Activated CD8-positive, alpha-beta memory T cell treated with anti-CD3 and anti-CD28 coated beads for 1 hour (primary cell): ENCODE measurements at places on chromosomes 5 and 9.
A peak's percentile ranks its signal among the peaks of the same experiment; 100 is the strongest.

GRCh38 chr5:80255811-80256712, at the start of gene SERINC5:
TSS of gene SERINC5 (minus strand) at chr5:80256048. CDS start at chr5:80255922, 126 bp downstream.
- peak; percentile 76 for DNase-seq

- no peak for DNase-seq
Measured at GRCh38 chr5:59001154-59001553, 418.3 kb downstream of the RAB3C start.

DNA sequence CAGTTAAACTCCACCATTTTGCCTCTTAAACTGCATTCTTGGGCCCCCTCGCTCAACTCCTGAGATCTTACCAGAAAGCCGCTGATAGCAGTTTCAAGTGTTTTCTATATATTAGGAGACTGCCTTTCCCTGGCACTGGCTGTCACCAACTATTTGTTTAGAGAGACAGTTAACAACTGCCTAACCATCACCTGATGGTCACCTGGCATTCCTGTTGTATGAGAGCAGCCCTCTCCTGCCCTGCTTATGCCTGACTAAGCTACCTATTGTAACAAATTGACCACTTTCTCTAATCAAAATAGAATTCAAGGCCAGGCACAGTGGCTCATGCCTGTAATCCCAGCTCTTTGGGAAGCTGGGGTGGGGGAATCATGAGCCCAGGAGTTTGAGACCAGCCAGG, 28.0 kb upstream of the SIL1 start:
- DNase-seq = no peak

- no peak for DNase-seq
Measured at GRCh38 chr5:125149110-125149509, 402.7 kb upstream of the ZNF608 start.

- no peak for DNase-seq
Measured at GRCh38 chr5:164941132-164941531, 1435.7 kb downstream of the MAT2B start.

GRCh38 chr9:120663380-120663779, 50.9 kb downstream of the MEGF9 start:
- no peak for DNase-seq

DNA sequence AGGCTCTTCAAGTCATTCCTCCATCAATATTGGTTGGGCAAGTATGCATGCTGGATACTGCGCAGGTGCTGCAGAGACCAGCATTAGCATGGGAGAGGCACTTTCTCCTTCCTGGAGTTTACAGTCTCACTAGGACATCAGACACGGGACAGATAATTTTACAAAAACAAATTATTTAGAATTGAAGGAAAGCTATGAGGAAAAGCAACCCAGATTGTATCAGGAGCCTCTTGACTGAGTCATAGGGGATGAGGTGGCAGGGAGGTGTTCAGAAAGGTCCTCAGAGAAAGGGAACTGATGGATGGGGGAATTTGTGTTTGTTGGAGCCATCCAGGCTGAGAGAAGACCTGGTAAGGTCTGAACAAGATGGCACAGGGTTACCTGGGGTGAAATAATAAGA, 24.5 kb upstream of the RAB14 start:
- no peak for DNase-seq

GRCh38 chr5:125199968-125200865, 453.8 kb upstream of the ZNF608 start:
- DNase-seq = no peak

GRCh38 chr5:51172903-51173626, 210.2 kb upstream of the ISL1 start:
- DNase-seq = no peak

GRCh38 chr9:86721226-86721781, 226.0 kb downstream of the GAS1 start:
- DNase-seq = no peak

GRCh38 chr9:105157171-105157583, 87.3 kb upstream of the SLC44A1 start:
- no peak for DNase-seq

- DNase-seq = no peak
Measured at GRCh38 chr9:21281275-21281674, 23.8 kb downstream of the IFNA5 start.
